ENCODE measurements at places on chromosomes 6 and 20.

GRCh38 chr6:161486361-161487216 is 212.7 kb upstream of the AGPAT4 start:
- DNase-seq, result no peak

- DNase-seq, result no peak
These were observed 155.2 kb downstream of the NFATC2 start for GRCh38 chr20:51387125-51387875.

DNA sequence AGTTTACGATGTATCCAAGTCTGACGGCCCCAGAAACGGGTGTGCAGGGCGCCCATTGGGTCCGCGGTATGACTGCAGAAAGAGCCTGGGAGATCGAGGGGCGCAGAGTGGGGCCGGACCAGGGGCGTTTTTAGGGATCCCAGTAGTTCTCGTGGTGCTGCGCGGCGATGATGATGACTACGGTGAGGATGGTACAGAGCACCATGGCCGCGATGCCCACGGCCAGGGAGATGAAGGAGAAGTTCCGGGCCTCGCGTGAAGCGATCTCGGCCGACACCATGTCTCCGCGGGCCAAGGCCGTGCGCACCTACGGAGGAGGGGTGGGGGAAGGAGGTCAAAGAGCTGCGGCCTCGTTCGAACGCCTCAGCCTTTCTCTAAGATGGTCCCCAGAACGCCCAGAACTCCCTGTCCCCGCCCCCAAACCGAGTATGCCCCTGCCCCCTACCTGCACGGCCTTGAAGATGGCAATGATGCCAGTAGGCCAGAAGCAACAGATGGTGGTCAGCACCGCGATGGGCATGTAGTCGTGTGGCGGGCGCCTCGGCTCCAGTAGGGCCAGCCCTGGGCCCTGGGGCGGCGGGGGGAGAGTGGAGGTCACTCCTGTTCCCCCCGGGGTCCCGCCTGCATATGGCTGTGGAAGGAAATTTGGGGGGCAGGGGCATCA is 2.5 kb downstream of the PRRT1 start:
- no peak for DNase-seq

DNA sequence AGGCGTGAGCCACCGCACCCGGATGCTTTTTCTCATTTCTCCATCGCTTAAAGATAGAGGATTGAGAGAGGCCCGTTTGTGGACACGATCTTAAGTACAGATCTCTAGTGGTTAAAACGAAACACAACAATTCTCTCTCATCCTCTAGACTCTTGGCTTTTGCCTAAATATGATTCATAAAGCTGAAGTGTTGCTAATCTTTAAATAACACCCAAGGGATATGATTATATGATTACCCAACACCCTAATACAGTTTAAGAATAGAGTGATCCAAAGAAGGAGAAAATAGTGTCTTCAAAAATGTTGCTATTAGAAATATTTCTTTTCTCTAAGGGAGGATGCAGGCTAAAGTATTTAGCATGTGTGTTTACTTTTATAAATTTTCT is 50.4 kb downstream of the MTHFD1L start:
- DNase-seq, result no peak
